ENCODE measurements at places on chromosomes 7 and 10. TPM values are rescaled to one million over a fixed set of nuclear protein-coding genes. Genes with fewer than 3 reads are reported as not detected.

GRCh38 chr7:37718585-37718984 lies 35.0 kb downstream of the GPR141 start:
- DNase-seq, result no peak

DNA sequence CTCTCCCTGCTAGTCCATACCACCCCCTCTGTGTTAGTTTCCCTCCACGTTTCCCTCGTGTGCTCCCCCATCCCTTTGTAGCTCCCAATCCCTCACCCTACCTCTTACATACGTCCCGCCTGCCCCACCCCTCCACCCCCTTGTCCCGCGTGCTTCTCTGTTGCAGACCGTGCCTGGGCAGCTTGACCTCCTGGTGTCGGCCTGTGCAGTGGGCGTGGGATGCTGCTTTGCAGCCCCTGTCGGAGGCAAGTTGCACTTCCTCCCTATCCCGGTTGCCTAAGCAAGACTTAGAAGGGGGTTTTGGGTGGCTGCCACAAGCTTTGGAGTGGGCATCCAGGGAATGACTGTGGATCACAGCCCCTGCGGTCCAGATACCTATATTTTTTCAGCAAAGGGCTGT lies 7.7 kb downstream of the CLCN1 start:
- DNase-seq, result no peak

GRCh38 chr10:97911217-97911616 lies 61.6 kb downstream of the GOLGA7B start:
- DNase-seq, result no peak

GRCh38 chr7:89584896-89585295 lies 569.4 kb upstream of the STEAP1 start:
- DNase-seq, result no peak

DNA sequence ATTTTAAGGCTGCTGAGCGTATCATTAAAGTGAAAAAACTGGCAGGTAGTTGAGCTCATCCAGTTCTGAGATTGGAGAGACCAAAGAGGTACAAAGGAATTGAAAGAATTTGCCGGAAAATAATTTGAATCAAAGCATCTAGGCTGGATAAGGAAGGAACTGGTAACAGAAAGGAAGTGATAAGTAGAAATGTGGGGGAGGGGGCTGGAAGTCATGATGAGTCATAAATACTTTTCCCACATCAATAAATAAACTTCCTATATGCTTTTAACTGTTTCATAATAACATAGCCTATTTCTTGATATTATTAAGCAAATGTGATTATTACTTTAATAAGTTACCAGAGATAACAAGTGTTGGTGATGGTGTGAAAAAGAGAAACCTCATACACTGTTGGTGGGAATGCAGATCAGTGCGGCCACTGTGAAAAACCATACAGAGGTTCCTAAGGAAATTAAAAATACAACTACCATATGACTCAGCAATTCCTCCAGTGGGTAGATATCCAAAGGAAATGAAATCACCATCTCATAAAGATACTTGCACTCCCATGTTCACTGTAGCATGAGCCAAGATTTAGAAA lies 27.0 kb downstream of the ZNF438 start:
- no peak for DNase-seq

DNA sequence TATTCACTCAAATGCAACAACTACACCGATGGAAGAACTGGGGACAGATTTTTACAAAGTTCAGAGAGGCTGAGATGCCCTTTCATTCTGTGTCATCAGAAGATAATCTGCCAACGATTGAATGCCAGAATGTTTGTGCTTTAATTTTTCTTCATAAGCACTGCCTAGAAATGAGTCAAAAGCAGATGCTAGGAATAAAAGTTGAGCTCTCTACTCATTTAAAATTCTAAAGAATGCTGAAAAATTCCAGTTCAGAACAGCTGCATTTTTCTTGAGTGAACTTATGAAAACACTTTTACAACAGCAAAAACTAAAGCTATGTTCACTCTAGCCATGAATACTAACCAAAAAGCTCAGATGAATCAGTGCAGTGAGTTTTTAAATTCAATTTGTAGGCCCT lies 22.3 kb upstream of the FAM133B start:
- DNase-seq, result no peak

GRCh38 chr7:41298409-41298808 lies 404.5 kb downstream of the INHBA start:
- DNase-seq, result no peak

DNA sequence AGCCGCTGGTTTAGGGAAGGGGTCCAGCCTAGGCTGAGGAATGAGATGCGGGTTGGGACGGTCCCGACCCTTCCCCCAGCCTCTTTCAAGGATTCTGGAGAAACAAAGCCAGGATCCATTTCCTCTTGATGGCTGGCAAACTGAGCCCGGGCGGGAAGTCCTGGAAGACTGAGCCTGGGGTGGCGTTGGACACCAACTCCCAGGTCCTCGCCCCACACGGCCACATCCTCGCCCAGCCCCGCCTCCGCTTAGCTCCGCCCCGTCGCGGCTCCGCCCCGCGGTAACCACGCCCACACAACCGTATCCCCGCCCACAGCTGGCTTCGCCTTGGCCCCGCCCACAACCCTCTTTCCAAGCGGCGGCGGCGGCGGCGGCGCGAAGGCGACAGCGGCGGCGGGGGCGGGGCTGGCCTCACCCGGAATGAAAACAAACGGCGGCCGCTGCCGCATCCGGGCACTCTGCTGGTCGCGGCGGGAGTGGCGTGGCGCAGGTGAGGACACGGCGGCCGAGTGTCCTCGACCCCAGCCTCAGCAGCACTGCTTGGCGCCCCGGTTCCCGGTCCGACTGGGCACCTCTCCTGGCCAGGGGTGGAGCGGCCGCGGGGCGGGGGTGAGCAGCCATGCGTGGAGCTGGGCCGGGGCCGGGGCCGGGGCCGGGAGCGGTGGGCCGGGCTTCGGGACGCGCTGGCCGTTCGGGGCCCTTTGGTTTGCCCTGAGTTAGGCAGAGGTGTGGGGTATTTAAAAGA lies at the start of gene NUB1:
NUB1 (plus strand) TSS at position 456 of the 745 bp plus-strand sequence. CDS start 3,538 bp downstream, outside the sequence.
- peak; percentile 88 for DNase-seq

DNA sequence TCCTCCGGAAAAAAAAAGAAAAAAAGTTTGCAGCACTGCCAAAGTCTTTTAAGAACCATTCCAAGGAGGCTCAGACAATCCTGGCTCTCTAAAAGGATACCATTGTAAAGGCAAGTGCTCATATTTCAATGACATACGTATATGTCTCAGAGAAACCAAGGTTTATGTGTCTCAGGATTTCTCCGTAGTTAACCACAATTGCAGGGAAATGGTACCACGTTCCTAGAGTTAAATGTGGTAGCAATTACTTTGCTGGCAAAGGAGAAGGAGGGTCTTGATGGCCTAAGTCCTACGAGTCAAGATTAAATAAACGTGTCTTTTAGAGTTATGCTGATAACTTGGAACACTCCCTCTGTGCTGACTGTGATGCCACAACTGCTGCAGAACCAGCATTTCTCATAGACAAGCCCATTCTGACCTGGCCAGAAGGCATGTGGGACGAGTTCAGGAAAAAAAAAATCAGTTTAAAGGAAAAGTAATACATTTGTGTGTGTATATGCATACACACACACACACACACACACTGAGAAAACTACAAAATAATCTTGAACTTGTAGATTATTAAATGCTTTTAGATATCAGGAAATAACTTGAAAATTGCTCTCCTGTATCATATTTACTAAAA lies 245.9 kb downstream of the FGFR2 start:
- DNase-seq, result no peak

GRCh38 chr7:19747740-19748339 lies 25.6 kb downstream of the TMEM196 start:
- no peak for DNase-seq

- DNase-seq, result no peak
These were observed 305.1 kb upstream of the CSTF2T start for GRCh38 chr10:52004342-52004949.

GRCh38 chr7:110977127-110977737 lies 113.7 kb upstream of the LRRN3 start:
- DNase-seq, result no peak

- no peak for DNase-seq
These were observed 8.6 kb downstream of the SHH start for GRCh38 chr7:155803418-155804376.

GRCh38 chr7:129412501-129412900 lies 21.7 kb upstream of the STRIP2 start:
- DNase-seq, result no peak

DNA sequence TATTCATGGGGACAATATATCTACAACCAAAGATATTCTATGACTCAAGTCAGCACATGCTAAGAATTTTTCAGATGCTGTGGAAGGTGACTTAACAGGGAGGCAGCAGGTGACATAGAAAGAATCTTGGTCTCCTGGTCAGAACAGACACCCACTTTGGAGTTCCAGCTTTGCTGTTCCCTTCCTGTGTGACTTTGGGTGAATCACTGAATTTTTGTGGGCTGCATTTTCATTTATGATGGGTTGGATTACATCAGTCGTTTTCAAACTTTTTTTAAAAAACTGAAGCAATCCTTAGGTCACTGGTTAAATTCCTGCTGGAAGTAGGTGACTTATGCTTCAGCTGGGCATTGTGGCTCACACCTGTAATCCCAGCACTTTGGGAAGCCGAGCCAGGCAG lies 24.9 kb downstream of the RGR start:
- DNase-seq, result no peak

DNA sequence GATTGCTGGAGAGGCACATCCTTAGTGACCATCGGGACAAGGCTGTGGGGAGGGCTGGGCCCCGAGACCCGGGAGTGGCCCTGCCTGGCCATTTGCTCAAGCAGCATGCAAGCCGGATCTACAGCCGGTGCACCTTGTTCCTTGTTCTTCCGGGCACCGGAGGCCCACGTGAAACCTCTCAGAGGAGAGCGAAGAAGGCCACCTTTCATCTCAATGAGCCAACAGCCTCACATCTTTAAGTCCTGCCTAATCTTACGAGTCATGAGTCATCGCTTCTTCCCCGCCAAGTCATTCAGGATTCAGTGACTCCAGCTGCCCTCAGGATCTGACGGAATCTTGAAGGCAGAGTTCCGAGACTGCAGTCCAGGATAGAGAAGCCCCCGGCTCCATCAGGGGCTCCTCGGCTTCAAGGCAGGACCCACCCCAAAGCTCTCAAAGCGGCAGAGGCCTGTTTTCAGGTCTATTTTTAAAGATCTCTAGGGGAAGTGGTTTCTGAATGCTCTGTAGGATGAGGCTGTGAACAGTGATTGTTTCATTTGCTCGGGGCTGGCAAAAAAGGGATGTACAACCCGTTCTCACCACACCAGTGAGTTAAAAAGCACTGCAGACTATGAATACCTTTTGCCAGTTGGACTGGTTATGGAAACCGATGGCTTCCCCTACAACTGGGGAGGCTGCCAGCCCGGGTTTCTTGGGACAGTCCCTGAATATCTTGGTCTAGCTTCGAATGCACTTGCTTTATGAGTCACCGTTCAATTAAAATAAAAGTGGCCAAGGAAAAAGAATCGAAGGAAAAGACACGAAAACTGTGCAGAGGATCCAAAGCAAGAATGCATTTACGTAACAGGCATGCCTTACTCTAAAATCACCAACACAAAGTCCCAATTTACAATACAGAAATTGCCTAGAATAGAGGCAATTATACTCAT lies 57.2 kb upstream of the ECHDC3 start:
- DNase-seq, result peak; percentile 77

- no peak for DNase-seq
These were observed 179.8 kb downstream of the IPMK start for GRCh38 chr10:58087896-58088295.

GRCh38 chr10:16770670-16771069 lies 46.6 kb downstream of the RSU1 start:
- no peak for DNase-seq

DNA sequence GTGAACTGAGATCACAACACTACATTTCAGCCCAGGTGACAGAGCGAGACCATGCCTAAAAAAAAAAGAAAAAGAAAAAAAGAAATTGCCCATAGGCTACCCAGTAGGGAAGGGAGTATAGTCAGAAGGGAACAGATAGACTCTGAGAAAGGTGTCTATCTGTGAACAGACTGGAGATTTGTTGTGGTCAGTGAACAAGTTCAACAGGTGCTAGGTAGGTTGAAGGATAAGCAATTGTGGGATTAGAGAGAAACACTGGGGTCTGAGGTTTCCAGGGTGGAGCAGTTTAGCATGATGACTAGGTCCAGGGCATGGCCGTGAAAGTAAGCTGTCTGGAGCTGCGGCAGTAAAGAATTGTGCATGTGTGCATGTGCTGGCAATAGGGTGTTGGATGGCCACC lies 6.9 kb downstream of the LRGUK start:
- DNase-seq, result no peak

- peak; percentile 47 for DNase-seq
These were observed 9.6 kb downstream of the GPRIN2 start for GRCh38 chr10:46546591-46547540.

DNA sequence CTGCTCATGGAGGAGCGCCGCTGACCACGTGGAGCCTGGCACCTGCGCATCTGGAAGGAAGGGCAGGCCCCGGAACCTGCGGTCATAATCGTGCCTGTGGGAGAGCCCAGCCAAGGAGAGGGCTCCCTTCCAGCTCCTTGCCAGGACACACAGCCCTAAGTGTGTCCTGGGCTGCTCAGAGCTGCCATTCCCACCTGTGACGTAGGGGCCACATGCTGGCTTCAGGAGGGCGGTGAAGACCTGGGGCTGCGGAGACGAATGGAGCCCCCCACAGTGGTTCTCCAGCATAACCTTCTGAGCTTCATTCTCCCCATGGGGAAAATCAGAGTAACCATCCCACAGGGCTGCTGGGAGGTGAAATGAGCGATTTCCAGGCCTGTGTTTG lies 127.6 kb upstream of the CHST15 start:
- DNase-seq, result no peak

DNA sequence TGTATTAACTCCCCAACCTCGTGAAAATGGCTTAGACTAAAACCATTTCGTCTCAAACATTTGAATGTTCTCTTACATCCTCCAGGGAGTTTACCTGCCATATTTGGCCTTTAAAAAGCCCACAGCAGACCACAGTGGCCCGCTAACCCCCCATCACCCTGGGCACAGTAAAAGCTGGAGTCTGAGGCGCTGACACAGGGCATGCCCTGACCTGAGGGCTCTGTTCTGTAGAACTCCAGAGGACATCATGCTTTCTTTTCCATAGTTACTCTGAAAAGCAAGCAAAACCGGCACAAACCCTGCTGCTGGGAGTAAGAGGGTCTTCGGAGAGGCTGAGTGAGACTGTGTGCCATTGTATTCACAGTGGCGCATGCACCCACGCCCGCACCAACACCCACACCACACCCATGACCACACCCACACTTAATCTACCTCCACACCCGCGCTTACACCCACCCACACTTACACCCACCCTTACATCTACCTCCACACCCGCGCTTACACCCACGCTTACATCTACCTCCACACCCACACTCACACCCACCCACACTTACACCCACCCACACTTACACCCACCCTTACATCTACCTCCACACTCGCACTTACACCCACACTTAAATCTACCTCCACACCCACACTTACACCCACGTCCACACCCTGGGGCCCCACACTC lies 32.1 kb downstream of the LRRC27 start:
- no peak for DNase-seq

The ELN gene
- 25.9 TPM for total RNA-seq

The ITGB8 gene
- total RNA-seq, result 52.1 TPM

The NEURL1 gene
- total RNA-seq, result 1.5 TPM

The SFRP5 gene
- 0.29 TPM for total RNA-seq

The GRID2IP gene
- 0.88 TPM for total RNA-seq

The BICC1 gene
- 35.5 TPM for total RNA-seq

The MOGAT3 gene
- 2.6 TPM for total RNA-seq

The EGFR gene
- 164 TPM for total RNA-seq

The BLVRA gene
- 56.9 TPM for total RNA-seq
